ENCODE measurements at places on chromosomes 7 and 10.
A peak's percentile ranks its signal among the peaks of the same experiment; 100 is the strongest.

- no peak for DNase-seq
Measured at GRCh38 chr10:95840121-95840520, 67.7 kb upstream of the CC2D2B start.

DNA sequence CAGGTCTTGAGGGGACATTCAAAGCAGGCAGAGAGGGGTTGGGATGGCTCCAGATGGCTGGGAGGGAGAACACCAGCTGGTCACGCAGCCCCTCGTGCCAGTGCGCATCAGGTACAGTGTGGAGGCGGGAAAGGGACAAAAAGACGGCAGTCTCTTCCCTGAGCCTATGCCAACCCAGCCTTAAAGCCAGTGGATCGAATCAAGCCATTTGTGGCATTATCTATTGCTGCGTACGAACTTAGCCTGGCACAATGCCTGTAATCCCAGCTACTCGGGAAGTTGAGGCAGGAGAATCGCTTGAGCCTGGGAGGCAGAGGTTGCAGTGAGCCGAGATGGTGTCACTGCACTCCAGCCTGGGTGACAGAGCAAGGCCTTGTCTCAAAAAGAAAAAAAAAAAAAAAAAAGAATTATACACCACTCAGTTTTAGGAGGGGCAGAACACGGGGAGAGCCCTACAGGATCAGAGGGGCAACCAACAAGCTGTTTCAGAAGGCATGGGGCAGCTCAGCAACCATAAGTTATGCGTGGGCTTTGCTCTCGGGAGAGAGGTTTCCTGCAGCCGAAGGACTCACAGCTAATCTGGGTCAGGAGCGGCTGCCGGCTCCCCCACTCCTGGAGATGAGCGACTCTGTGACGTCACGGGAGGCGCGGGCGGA is 356 bp upstream of the NDUFB2 start:
- DNase-seq = peak; percentile 95

GRCh38 chr7:122013065-122013464 is 131.0 kb downstream of the AASS start:
- DNase-seq = no peak

DNA sequence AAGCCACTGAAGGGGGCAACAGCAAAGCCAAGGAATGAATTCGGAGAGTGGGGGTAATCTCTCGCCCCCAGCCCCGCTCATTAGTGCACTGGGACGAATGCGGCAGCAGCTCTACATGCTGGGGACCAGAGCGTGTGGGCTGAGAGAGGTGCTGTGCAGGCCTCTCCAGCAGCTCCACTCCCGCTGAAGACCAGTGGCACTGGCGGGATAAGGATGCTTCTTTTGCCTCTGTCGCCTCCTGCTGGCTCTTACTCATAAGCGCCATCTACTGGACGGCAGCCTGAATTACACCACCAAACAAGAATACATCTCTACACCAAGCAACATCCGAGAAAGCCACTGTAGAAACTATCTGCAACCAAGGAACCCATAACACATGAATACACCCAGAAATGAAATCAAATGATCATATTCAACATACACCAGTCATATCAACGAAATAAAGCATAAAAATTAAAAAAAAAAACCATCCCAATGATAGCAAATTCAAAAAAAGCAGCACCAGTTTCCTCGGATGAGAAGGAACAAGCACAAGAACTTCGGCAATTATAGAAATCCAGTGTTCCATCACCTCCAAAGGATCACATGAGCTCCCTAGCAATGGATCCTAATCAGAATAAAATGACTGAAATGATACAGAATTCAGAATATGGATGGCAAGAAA is 79.0 kb upstream of the TMEM168 start:
- DNase-seq = peak; percentile 32

DNA sequence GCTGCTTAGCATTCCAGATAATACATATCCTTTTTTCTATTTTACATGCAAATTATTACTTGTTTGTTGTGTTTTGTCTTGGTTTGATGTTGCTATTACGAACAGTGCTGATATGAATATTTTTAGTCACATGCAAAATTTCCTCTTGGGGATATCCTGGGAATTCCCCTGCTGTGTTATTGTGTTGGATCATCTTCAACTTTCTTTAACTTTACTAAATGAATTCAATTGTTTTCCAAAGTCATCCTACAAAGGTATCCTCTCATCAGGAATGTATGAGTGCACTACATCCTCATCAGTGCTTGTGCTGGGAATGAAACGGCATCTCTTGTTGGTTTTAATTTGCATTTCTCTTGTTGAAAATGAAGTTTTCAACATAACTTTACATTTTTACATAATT is 87.1 kb downstream of the AASS start:
- no peak for DNase-seq

- peak; percentile 63 for DNase-seq
Measured at GRCh38 chr10:65570143-65571010, 1355.5 kb upstream of the LRRTM3 start.

GRCh38 chr7:40263752-40264390 is 129.1 kb downstream of the SUGCT start:
- no peak for DNase-seq

GRCh38 chr10:119466655-119467054 is 75.9 kb downstream of the RGS10 start:
- no peak for DNase-seq

DNA sequence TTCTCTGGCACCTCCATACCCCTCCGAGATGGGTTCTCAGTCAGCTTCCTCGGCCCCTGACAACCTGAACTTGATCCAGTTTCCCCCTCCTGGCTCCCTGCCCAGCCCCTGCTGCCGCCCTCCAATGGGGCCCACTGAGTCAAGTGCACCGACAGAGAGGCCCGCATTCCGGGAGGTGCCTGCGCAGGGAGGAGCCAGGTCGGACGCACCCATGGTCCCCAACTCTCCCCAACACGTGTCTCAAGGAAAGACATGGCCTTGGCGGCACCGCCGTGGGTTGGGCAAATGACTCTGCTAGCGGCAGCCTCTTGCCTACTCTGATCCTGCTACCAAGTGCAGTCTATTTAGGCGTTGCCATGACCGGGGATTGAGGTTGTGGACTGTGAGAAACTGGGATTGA is 275.3 kb downstream of the SNX13 start:
- no peak for DNase-seq

DNA sequence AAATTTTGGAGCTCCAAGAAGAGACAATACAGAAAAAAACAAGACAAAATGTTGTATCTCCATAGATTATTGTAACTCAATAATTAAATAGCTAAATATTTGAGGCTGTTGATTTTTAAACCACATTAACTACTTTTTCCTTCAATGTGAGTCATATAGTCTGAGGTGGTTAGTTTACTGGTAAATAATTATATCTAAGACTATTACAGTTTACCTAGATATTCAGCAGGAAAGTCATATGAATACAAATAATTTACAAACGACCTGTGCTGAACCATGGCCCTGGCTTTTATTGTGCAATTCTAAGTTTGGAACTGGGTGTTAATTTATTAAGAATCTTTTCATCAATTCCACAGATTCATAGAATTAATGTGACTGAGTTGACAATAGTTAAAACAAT is 22.2 kb downstream of the CREB5 start:
- DNase-seq = no peak

- peak; percentile 68 for DNase-seq
Measured at GRCh38 chr10:101995451-101996063, 60.4 kb downstream of the ARMH3 start.

DNA sequence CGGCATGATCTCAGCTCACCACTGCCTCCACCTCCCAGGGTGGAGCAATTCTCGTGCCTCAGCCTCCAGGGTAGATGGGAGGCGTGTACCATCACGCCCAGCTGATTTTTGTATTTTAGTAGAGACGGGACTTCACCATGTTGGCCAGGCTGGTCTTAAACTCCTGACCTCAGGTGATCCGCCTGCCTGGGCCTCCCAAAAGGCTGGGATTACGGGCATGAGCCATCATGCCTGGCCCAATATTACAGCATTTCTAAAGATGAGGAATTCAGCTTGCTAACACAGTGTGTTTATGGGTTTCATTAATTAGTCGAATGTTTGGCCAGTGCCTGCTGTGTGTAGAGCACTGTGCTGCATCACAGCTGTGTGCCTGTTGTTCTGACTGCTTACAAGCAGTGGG is 3.7 kb downstream of the WDR37 start:
- DNase-seq = no peak

DNA sequence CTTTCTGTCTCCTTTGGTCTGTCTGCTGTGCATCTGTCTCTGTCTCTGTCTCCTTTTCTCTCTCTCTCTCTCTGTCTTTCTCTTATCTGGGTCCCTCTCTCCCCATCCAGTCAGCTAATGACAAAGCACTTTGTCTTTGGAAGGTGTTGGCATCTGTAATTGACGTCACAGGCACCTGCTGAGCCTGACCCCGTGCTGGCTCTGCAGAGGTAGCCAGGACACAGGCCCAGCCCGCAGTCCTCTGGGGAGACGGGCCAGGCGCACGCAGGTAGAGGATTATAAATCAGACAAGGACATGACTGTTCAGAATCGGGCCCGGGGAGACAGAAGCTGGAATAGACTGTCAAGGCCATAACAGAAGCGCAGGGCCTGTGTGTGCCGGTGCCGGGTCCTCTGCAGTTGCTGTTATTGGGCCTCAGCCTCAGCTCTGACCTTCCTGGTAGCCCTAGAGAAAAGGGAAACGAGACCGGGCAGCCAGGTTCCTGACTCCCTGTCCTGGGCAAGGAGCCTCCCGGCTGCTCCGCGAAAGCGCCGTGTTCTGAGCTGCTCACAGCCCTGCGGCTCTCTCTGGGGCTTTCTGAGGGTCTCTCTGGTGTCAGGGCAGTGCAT is 10.7 kb upstream of the PSMG3 start:
- no peak for DNase-seq

DNA sequence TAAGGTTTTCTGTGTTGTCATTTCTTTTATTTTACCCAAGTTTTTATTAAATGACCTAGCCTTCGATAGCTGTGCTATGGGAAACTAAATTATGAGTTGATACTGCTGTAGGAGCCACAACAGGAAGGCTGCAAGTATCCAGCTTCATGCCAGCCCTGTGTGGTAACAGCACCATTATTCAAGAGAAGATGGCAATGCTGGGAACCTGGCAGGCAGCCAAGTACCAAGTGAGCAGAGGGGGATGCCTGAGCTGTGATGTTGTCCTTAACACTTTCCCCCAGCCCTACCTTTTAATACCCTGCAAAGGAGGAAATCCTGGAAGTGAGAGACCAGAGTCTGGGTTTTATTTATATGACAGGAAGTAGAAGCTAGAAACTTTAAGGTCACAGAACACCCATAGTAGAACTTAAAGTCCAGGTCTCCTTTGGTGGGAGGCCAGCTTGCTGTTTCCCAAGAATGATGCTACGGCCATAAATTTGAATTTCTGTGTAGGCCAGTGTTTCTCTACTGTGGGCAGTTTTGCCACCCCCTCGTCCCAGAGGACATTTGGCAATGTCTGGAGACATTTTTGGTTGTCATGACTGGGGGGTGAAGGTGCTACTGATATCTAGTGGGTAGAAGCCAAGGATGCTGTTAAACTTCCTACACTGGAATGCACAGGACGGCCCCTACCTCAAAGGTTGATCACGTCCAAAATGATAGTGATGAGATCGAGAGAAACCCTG is 9.2 kb upstream of the ATXN7L1 start:
- DNase-seq = peak; percentile 19

- DNase-seq = no peak
Measured at GRCh38 chr7:19464241-19464640, 244.6 kb downstream of the POLR1F start.

GRCh38 chr7:110168010-110168409 is 922.9 kb upstream of the LRRN3 start:
- no peak for DNase-seq

- DNase-seq = no peak
Measured at GRCh38 chr7:98214811-98215321, 3.6 kb downstream of the BHLHA15 start.

DNA sequence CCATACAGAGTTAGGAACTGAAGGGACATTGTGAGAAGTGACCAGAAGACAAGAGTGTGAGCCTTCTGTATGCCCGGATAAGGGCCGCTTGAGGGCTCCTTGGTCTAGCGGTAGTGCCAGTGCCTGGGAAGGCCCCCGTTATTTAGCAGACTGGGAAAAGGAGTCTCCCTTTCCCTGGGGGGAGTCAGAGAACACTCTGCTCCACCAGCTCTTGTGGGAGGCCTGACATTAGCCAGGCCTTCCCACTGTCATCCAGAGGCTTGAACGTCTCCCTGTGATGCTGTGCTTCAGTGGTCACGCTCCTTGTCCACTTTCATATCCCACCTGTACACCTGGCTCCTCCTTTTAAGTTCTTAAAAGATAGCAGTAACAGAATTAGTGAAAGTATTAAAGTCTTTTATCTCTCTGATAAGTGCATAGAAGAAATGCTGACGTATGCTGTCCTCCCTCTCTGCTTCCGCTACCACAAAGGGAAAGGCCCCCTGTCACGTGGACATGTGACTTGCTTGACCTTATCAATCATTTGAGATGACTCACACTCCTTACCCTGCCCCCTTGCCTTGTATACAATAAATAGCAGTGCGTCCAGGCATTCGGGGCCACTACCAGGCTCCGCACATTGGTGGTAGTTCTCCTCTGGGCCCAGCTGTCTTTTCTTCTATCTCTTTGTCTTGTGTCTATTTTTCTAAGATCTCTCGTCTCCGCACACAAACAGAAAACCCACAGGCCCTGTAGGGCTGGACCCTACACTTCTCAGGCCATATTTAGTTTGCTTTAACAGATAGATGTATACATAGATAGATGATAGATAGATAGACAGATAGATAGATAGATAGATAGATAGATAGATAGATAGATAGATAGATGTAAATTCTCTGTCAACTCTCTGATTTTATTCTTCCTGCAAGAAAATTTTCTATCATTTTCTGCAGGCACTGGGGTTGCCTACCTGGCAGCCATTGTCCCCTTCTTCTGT is 131.5 kb upstream of the JCAD start:
- no peak for DNase-seq

GRCh38 chr7:151683615-151684407 is 164.1 kb upstream of the RHEB start:
- no peak for DNase-seq

DNA sequence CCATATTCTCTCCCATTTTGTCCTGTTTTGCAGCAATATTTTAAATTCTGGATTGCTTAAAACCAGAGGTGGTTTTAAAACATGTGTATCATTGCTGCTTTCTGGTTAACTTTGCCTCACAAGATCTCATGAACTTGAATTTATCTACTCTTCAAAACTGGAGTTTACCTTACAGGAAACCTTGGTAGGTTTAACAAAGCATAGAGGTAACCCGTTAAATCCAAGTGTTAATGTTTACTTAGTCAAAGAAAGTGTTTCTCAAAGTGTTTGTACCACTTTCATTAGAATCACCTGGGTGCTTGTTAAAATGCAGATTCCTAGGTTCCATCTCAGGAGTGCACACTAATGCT is 44.0 kb upstream of the VDAC2 start:
- DNase-seq = no peak
